ENCODE measurements at places on chromosomes 7 and 10. TPM values are rescaled to one million over a fixed set of nuclear protein-coding genes. Genes with fewer than 3 reads are reported as not detected.
A peak's percentile ranks its signal among the peaks of the same experiment; 100 is the strongest.

PPP1R3C gene
- total RNA-seq: 20.3 TPM

DNA sequence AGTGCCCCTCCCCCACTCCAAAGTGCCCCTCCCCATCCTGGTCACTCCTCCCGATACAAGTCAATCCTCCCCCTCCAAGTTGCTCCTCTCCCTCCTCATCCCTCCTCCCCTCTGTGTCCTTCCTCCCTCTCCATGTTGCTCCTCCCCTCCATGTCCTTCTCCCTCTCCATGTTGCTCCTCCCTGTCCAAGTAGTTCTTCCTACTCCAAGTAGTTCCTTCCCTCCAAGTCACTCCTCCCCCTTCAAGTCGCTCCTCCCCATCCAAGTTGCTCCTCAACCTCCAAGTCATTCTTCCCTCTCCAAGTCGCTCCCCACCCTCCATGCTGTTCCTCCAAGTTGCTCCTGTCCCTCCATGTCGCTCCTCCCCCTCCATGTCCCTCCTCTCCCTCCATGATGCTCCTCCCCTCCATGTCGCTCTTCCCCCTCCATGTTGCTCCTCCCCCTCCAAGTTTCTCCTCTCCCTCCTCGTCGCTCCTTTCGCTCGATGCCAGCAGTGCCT, 8.6 kb upstream of the WBP1L start:
- DNase-seq: no peak

- no peak for DNase-seq
These were observed 141.0 kb upstream of the LANCL2 start for GRCh38 chr7:55224111-55224510.

DNA sequence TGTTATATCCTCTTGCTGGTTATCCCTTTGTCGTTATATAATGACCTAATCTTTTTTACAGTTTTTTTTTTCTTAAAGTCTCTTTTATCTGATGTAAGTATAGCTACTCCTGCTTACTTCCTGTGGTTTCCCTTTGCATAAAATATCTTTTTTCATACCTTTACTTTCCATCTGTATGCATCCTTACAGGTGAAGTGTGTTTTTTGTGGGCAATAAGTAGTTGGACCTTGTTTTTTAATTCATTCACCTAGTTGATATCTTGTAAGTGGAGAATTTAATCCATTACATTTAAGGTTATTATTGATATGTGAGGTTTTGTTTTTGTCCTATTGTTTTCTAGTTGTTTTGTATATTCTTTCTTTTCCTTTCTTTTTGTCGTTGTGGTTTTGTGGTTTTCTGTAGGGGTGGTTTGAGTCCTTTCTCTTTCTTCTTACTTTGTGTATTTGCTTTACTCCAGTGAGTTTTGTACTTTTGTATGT, 168.6 kb downstream of the MLLT10 start:
- no peak for DNase-seq

GRCh38 chr7:66921918-66922486, 977 bp downstream of the TMEM248 start:
- DNase-seq: peak; percentile 43

GRCh38 chr7:101746314-101746713, 71.1 kb upstream of the CUX1 start:
- DNase-seq: no peak

DNA sequence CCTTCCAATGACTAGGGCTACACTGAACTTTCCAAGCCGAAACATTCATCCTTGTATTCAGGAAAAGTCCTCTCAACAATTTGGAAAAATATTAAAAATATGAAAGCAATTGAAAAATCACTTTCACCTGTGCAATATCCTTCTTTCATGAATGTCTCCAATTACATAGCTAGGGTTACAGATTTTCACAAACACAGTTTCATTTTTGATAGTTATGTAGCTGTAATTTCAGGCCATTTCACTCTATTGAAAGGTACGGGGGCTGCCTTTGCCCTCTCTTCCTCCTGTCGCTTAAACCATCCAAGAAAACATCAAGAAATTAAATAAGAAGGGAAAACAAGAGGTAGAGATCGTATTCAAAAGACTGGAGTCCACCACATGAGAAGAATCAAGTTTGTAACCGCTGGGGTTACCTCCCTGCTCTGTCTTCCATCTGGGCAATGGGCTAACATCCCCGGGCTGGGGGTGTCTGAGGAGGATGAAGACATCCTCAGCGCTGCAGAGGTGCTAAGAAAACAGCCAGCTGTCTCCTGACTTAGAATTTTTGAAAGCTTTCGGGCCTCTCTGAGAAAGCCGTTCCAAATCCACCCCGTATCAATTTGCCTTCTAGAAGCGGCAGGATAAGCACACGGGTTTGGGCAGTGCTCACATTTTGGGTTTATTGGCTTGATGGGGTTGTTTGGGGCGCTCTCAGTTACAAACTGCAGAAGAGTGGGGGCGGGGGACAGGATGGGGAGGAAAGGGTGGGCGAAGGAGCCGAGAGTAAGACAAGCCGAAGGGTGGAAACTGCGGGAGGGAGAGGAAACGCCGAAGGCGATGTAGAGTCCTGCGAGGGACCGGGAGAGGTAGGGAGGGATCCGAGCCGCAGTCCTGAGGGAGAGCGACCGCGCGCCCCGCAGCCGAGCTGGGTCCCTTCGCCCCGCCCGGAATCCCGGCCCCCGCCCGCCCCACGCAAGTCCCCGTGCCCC, 24.3 kb upstream of the VAX1 start:
- DNase-seq: peak; percentile 33

MPP7 gene
- 11.6 TPM for total RNA-seq

DNA sequence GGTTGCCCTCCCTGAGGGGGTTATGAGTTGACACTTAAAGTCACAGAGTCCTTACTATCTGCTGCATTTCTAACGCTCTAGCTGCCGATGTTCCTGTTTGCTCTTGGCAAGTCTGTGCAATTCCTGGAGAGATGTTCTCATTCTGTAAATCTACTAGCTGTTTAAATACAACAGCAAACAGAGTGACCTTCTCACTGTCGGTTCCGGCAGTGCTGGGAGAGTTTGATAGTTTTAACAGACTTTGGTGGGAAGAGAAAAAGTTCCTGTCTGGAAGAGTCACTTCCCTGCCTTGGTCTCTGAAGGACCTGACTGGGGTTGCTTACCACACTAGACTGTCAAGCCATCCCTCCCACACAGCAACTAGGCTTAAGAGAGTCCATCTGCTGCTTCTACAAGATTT, 63.3 kb upstream of the ELMO1 start:
- no peak for DNase-seq

ACTR3C gene
- total RNA-seq: 31.6 TPM

TET1 gene
- 2.2 TPM for total RNA-seq

- DNase-seq: no peak
These were observed 8.1 kb upstream of the CROT start for GRCh38 chr7:87337331-87337730.

DNA sequence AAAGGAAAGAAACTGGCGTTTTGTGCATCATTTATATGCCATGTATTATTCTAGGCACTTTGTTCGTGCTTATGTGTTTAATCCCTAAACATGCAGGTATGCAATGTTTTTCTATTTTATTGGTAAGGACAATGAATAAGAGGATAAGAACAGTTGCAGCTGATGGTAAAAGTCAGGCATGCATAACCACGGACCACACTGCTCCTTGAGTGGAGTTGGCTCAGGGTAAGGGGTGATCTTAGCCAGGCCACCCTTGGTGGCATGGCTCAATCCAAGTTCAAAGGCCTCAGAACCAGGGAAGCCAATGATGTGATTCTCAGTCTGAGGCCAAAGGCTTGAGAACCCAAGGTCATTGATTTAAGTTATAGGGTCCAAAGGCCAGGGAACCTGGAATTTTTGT, 1068.1 kb downstream of the NRG3 start:
- DNase-seq: no peak
